ENCODE measurements at places on chromosomes 7 and 10.

DNA sequence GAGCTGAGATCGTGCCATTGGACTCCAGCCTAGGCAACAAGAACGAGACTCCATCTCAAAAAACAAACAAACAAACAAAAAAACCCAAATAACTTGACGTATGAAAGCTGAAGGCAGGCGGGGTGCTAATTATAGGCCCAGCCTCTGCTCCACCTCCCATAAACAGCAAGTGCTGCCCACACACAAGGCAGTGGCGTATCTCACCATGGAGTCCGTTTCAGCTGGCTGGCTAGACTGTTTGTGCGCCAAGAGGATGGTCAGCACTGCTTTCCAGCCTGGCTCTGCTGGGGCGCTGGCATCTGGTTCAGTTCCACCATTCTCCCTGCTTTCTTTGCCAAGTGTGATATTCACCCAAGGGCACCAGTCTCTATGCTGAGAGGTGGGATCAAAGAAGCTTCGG, 29.1 kb downstream of the ZC3HC1 start:
- DNase-seq: no peak

GRCh38 chr7:46150202-46150601, 229.1 kb upstream of the IGFBP3 start:
- no peak for DNase-seq

- no peak for DNase-seq
Measured at GRCh38 chr7:49396229-49396628, 377.2 kb upstream of the VWC2 start.

- DNase-seq: no peak
Measured at GRCh38 chr7:27099453-27100370, 2.8 kb downstream of the HOXA2 start.

GRCh38 chr7:95199779-95200558, 124.4 kb downstream of the PON1 start:
- no peak for DNase-seq

DNA sequence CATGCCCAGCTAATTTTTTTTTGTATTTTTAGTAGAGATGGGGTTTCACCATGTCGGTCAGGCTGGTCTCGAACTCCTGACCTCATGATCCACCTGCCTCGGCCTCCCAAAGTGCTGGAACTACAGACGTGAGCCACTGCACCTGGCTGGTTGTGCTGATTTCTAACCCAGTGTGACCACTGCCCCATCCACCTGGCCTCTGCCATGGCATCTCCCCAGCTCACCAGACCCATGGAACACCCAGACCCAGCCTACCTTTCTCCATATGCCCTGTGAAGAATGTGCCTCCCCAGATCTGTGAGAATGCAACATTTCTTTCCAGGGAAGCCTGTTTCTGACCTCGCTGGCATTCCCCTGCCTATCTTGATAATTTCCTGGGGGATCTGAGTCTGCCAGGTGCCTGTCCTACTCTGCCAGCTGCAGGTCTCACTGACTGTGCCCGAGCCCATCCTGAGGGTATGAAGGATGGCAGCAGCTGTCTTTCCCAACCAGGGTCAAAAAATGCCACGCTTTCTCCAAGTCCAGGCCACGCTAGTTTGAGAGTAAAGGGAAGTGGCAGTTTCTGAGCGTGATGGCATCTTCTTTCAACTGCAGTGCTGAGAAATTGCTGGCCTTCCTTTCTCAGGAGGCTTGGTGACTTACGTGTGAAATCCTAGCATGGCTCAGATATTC, 324.4 kb upstream of the ZNF32 start:
- DNase-seq: no peak

DNA sequence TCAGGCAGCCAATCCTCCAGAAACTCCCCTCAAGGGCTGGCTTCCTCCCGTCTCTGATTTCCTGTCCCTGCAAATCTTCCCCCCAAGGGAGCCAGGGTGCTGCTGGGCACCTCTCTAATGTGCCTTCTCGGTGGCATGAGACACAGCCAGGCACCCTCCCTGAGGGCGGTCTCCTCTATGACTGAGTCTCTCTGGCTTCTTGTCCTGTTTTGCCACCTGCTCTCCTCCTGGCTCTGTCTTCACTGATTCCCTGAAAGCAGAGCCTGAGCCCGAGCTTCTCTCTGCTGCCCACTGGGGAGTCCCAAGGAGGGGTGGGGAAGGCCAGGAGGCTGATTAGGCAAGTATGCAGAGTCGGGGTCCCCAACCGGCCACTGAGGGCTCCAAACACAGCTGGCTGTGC, 60.4 kb upstream of the INSIG1 start:
- no peak for DNase-seq

GRCh38 chr10:124158592-124158991, 65.2 kb upstream of the CHST15 start:
- no peak for DNase-seq
